ENCODE measurements at places on chromosomes 5 and 9. TPM values are rescaled to one million over a fixed set of nuclear protein-coding genes. Genes with fewer than 3 reads are reported as not detected.

CORO2A gene
- 14.9 TPM for total RNA-seq

CCIN gene
- 0.67 TPM for total RNA-seq

SPINK4 gene
- not detected for total RNA-seq

PCDHB7 gene
- 2.4 TPM for total RNA-seq

GRCh38 chr9:134757216-134757975 lies 115.8 kb downstream of the COL5A1 start:
- H3K4me1 ChIP-seq, result no peaks in the 10 kb centered on the region
- DNase-seq, result no peak
- no peak overlapping the region for H3K27ac ChIP-seq
- peaks cover 16% of the 10 kb centered on the region for H3K36me3 ChIP-seq

- no peaks in the 10 kb centered on the region for H3K27me3 ChIP-seq
- no peak overlapping the region for H3K27ac ChIP-seq
Measured at GRCh38 chr5:15763754-15764153, 263.8 kb downstream of the FBXL7 start.
